Bone marrow (tissue), 2 donors: ENCODE measurements at places on chromosomes 1 and 21.
A peak's percentile ranks its signal among the peaks of the same experiment; 100 is the strongest.

GRCh38 chr1:154786804-154787570 is 83.1 kb downstream of the KCNN3 start:
- no peak for DNase-seq

- no peak for DNase-seq
These were observed 10.2 kb downstream of the OSCP1 start for GRCh38 chr1:36440044-36440443.

GRCh38 chr1:11648732-11649158 is 5.5 kb downstream of the FBXO2 start:
- no peak for DNase-seq

- DNase-seq = no peak
These were observed 6.5 kb upstream of the PDXK start for GRCh38 chr21:43712268-43712942.

DNA sequence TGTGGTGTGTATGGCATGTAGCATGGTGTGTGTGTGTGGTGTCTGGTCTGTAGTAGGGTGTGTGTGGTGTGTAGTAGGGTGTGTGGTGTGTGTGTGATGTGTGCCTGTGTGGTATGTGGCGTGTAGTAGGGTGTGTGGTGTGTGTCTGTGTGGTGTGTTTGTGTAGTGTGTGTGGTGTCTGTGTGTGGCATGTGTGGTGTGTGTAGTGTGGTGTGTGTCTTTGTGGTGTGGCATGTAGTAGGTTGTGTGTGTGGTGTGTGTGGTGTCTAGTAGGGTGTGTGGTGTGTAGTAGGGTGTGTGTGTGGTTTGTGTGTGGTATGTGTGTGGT is 85.5 kb downstream of the SYT2 start:
- no peak for DNase-seq

- no peak for DNase-seq
These were observed 86.1 kb downstream of the PTGER3 start for GRCh38 chr1:70961374-70961975.

GRCh38 chr1:236345728-236346127 is 48.4 kb upstream of the EDARADD start:
- peak; percentile 8 for DNase-seq

- DNase-seq = no peak
These were observed 1.6 kb upstream of the LEFTY2 start for GRCh38 chr1:225942574-225942973.

DNA sequence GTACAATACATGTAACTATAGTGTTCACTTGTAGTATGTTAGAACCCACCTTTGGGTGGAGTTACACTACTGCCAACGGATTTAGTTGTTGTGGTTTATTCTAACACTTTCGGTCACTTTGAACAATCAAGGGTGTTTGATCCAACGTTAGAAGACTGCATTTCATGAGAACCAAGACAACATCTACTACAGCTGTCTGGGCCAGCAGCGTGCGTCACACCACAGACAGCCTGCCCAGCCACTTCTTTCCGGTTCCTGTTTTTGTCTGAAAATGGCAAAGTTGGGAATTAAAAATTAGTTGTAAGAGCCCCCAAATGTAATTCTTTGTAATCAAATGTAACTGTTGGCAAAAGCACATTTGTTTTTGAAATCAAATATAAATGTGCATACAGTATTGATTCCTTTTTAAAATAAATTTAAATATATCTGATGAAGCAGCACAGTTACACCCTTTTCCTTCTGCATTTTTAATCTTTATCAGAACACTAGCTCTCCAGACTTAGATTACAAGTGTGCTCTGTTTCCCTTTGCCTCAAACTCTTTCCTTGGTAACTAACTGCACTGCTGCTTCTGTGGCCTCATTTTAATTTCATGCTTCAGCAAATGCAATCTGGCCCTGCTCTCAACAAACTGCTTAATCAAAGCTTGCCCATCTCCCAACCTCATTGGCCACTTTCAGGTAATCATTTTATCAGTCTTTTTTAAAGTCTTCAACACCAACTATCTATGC is 86.6 kb upstream of the DPH5 start:
- DNase-seq = no peak

- no peak for DNase-seq
These were observed 24.3 kb upstream of the CITED4 start for GRCh38 chr1:40886318-40887011.

DNA sequence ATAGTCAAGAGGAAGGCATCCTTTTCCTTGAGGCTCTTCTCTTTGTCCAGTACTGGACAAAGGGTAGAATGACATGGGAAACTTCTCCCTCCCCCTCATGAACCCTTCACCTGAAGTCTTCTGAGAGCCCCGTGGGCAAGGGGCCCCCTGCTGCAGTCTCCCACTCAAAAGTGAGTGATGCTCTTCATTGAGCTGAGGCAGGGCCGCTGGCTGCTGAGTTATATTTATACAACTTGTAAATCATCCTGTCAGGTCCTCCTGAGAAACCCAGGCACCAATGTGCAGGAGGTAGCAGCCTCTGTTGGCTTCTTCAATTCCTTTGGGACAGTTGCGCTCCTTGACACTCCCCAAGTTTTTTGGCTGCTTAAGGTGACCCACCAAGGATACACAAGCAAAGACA is 150.2 kb downstream of the IGSF21 start:
- DNase-seq = no peak
